ENCODE measurements at places on chromosomes 5 and 9. TPM values are rescaled to one million over a fixed set of nuclear protein-coding genes. Genes with fewer than 3 reads are reported as not detected.

Gene SLC22A4
- 4.7 TPM for total RNA-seq

Gene PLPP7
- 6.0 TPM for total RNA-seq

- DNase-seq: no peak
Observed at GRCh38 chr5:180540050-180540694, 46.0 kb downstream of the CNOT6 start.

DNA sequence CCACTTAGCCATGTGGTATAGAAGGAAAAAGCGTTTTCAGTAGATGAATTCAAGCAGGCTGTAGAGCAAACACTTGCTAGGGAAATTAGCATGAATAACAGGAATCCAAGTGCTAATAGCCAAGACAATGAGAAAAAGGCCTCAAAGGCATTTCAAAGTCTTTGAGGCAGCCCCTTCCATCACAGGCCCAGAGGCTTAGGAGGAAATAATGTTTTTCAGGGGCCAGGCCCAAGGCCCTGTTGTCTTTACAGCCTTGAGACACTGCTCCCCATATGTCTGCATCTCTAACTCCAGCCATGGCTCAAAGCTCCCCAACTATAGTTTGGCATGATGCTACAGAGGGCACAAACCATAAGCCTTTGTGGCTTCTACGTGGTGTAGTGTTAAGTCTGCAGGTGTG is 563.5 kb downstream of the TAF11L14 start:
- no peak for DNase-seq

GRCh38 chr5:65970481-65971367 is 44.3 kb downstream of the ERBIN start:
- no peak for DNase-seq

DNA sequence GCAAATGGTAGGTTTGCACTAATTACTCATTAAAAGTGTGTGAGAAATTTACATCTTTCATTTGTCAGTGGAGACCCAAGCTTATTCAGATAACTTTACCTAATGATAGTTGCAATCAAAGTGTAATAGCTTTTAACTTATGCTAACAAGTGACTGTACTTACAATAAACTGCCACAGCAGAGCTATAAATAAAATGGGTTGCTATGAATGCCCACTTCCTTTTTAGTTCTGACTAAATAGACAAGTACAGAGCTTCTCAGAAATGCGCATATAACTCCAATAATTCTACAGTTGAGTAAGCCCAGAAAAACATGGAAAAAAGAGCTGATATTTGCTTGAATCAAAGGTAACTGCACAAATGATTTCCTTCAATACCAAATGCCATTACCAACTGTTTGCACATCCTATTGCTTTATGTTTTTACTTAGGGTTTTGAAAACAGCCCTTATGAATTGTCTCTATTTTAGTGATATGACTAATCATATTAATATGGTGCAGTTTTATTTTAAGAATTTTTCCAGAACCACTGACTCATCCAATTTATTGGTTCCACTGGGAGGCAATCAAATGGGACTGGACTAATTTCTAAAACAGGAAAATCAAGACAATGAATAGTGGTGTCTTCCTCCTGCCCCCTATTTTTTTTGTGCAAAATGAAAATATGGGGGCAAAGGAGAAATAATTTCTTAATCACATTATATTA is 84.1 kb downstream of the PPP2R2B start:
- DNase-seq: no peak

Gene SGCD
- 0.84 TPM for total RNA-seq

DNA sequence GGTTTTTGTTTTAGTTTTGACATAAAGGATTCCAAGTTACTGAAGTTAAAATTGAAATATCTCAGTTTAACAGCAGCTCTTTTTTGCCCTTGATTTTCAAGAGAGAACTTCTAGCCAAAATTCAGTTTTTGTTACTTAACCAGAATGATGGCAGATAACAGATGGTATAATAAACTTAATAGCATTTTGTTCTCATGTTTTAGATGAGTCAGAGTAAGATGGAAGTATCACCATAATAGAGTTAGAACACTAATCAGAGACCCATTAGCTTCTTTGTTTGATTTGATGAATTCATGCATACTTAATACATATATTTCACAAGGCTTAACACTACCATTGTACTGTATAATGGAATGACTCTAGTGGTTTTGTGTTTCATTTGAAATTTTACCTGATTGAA is 11.9 kb downstream of the ZCCHC9 start:
- DNase-seq: no peak

Gene SV2C
- not detected for total RNA-seq

DNA sequence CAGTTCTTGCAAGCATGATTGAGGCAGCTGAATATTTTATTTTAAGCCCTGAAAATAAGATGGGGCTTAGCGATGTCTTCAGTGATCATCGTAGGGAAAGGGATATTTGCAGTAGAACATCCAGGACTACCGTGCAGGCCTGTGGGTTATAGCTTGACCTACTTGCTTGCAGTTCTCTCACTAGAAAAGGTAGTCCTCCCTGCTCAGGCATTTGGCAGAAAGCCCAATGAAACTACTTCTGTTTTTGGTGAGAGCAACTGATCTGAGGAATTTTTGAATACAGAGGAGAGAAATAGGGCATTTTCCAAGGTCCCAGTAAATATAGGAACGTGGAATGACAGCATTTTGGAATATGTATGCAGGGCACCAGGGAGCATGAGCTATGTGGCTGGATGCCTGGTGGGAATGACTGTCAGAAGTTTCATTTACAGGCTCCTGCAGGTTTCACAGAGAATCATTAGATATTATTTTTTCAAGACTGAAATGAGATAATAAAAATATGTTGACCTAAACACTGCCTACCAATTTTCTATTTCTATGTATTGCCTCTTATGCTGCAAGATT is 417.9 kb upstream of the ACTBL2 start:
- DNase-seq: no peak

GRCh38 chr5:96043446-96043845 is 81.8 kb upstream of the ELL2 start:
- no peak for DNase-seq

GRCh38 chr9:100729336-100729895 is 151.5 kb downstream of the CAVIN4 start:
- DNase-seq: no peak

- no peak for DNase-seq
Observed at GRCh38 chr9:125851979-125852378, 104.8 kb downstream of the PBX3 start.
